ENCODE measurements at places on chromosomes 12 and 14.

- no peak for DNase-seq
Measured at GRCh38 chr14:99707420-99707819, 23.3 kb downstream of the CYP46A1 start.

- DNase-seq, result no peak
Measured at GRCh38 chr12:97404543-97404942, 58.1 kb upstream of the RMST start.

DNA sequence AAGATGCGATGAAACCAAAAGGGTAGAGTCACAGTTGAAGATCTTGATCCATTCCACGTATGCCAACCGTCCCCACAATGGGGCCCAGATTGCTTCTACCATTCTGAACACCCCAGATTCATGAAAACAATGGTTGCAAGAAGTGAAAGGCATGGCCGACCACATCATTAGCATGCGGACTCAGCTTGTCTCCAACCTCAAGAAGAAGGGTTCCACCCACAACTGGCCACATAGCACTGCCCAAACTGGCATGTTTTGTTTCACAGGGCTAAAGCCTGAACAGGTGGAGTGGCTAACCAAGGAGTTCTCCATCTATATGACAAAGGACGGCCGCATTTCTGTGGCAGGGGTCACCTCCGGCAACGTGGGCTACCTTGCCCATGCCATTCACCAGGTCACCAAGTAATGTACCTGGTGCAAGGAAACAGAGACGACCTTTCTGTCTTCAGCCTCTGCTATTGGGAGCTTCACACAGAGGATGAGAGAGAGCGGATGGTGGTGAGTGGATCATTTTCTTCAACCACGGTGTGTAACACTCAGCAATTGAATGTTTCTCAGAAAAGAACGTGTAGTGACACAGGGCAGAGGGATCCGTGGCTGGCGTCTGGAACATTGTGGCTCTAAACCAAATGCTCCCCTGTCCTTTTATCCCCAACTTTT is 26.8 kb upstream of the CLEC2D start:
- no peak for DNase-seq

DNA sequence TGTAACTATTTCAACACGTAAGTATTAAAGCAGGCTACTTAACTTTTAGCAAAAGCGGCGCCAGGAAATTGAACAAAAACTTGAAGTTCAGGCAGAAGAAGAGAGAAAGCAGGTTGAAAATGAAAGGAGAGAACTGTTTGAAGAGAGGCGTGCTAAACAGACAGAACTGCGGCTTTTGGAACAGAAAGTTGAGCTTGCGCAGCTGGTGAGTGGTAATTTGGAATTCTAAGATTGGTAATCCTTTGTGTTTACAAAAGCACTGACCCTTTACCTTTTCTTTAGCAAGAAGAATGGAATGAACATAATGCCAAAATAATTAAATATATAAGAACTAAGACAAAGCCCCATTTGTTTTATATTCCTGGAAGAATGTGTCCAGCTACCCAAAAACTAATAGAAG is 4.0 kb downstream of the PNN start:
- no peak for DNase-seq

- DNase-seq, result no peak
Measured at GRCh38 chr12:19070341-19070740, 59.2 kb upstream of the PLEKHA5 start.

DNA sequence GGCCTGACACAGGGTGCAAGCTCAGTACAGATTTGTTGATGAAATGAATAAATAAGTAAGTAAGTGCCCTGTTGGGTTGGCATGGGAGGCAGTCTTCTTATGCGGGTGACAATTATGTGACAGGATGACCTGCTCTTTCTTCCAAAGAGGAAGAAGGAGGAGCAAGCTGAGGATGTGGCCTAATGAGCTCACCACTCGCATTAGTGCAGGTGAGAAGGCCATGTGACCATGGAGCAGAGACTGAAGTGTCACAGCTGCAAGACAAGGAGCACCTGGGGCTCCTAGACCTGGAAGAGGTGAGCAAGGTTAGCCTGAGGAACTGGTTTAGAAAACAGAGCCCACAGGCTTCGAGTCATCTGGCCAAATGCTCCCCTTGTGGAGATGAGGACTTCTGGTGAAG is 34.9 kb downstream of the LRTM2 start:
- DNase-seq, result no peak

- DNase-seq, result no peak
Measured at GRCh38 chr12:2302711-2303580, 250.2 kb downstream of the CACNA1C start.

DNA sequence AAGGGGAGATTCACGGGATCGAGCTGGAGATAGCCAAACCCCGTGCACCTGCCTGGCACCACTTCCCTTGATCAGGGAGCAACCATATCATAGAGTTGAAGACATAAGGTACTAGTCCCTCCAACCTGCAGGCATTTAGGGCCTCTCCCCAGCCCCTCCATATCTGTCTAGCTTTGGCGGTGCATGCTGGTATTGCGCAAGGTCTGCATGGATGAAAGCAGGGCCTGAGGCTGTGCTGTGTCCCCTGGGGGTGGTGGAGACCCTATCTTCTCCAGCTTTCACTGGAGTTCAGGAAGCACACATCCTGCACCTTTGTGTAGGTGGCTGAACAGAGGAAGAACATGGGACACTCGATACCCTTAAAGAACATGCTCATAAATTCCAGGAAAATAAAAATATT is 46.9 kb downstream of the KCTD10 start:
- no peak for DNase-seq

DNA sequence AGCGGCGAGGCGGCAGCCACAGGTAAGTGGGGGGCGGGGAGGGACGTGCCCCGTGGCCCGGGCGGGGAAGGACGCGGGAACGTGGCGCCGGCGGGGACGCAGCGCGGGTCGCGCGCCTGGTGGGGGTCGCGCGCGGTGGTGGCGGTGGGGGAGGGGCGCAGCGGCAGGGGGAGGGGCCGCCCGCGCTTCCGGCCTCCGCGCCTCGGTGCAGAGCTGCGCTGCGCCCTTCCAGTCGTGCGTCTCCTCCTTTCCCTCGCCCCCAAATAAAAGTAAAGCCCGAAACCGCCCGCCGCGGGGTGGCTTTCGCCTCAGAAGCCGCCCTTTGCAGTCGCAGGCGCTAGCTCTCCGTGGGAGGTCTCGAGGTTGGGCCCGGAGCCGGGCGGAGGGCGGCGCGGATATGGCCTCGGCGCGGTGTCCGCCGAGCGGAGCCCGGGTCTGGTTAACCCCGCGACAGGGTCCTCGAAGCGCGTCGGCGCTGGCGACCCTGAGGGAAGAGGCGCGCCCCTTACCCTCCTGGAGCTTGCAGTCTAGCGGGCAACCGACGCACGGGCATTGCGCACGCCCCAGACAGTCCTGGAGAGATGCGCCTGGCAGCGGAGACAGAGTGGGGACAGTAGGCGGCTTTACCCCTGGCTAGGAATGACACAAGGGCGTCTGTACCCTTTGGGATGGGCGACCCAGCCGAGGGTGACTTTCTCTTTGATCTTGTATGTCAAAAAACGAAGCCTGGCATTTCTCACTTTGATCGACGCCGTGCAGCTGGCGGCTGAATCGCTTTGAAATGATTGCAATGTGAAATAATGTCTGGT is 589 bp downstream of the ATF1 start:
- peak; percentile 62 for DNase-seq

DNA sequence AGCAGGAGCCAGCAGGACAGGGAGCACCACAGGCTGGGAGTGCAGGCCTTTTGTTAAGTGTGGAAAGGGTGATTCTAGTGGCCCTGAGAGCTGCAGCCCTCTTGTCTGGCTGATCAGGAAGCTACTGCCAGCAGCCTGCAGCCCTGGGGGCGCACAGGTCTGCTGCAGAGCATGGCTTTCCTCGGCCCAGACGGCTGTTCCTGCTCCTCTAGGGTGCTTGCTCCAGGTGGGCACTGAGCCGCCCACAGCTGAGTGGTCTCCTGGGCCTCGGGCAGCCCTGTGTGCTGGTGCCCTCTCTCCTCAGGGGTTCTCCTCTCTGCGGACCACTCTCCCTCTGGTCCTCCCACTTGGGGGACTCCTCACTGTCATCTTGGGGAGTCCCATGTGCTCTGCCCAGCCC is 18.9 kb downstream of the CCDC88C start:
- no peak for DNase-seq

DNA sequence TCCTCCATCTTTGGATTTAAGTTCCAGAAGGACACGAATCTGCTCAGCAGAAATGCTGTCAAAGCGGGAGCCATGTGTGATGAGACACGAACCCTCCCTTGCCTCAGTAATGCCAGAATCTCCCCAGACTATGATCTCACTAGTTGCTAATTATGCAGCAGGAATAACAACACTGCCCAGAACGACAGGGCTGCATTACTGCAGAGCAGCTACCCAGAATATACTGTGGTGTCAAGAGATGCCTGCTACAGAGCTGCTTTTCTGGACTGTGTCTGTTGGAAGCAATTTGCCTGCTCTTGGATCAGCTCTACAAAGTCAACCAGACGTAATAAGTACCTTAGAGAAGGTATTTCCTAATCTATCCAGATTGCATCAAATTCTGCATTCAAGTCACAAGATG is 5.5 kb downstream of the CSRNP2 start:
- DNase-seq, result no peak

DNA sequence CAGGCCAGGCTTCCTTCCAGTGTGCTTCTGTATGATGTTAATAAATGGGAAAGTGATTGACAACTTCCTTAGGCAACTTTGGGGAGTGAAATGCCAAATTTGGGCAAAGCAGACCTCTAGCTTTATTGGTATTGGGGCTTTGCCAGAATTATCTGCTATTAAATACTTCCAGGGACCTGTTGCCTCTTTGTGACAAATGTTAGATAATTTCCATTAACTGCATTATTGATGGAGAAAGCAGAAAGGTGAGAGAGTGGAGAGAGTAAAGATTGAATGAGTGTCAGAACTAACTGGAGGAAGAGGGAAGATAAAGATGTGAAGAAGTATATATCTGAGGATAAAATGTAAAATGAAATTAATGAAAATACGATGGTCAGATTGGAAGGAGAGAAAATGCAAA is 94.5 kb downstream of the CACNA1C start:
- no peak for DNase-seq

DNA sequence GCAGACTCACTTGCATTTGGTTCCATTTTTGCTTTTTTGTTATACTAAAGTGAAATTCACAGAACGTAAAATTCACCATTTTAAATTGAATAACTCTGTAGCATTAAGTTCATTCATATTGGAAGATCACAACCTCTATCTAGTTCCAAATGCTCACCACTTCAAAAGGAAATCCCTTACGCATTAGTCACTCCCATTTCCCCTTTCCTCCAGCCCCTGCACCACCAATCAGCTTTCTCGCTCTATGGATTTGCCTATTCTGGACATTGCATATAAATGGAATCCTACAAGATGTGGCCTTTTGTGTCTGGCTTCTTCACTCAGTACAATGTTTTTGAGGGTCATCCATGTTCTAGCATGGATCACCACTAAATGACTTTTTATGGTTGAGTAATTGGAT is 294.5 kb downstream of the KSR2 start:
- no peak for DNase-seq

DNA sequence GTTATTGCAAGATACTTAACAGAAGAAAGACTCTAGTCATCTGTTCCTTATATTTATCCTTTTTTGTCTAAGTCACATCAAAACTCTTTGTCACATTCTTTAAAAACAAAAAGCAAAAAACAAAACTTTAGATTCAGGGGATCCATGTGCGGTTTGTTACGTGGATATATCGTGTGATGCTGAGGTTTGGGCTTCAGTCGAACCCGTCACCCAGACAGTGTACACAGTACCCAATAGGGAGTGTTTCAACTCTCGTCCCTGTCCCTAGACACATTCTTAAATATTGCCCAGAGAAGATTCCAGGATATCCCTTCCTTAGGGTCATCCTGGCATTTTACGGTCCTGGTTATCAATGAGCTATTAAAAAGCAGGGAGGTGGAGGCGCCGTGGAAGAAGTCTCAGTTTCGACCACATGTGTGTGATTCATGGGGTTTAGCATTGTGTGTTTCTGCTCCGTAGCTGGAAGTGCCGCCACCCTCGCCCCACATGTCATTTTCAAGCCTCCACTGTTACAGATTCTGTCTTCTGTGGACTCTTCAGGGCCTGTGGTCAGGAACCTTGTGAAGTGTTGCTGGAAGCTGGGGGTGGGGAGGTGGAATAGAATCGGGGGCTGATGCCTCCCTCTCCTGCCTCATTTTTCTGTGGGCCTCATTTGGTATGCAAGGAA is 19.9 kb downstream of the CCND2 start:
- DNase-seq, result peak; percentile 28

DNA sequence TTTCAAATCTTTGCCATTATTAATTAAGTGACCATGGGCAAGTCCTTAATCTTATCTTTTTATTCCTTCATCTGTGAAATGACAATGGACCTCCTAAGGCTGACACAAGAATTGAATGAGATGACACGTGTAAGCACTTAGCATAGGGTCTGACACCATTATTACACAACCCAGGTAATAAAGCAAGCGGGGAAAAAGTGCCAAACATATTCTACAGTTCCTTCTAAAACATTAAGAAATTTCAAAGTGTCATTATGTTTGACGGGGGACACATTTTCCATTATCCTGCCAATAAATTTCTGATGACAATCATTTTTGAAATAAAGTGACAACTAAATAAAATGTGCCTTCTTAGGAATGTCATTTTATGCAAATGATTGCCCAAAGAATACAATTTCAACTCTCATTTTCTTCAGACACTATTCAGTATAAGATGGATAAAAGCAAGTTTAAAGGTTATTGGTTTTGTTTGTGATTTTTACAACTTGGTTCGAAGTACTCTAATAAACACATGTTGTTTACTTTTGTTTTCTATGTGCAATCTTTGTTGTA is 3.0 kb downstream of the ANKS1B start:
- no peak for DNase-seq

GRCh38 chr12:88309546-88309945 is 167.4 kb downstream of the TMTC3 start:
- DNase-seq, result no peak

DNA sequence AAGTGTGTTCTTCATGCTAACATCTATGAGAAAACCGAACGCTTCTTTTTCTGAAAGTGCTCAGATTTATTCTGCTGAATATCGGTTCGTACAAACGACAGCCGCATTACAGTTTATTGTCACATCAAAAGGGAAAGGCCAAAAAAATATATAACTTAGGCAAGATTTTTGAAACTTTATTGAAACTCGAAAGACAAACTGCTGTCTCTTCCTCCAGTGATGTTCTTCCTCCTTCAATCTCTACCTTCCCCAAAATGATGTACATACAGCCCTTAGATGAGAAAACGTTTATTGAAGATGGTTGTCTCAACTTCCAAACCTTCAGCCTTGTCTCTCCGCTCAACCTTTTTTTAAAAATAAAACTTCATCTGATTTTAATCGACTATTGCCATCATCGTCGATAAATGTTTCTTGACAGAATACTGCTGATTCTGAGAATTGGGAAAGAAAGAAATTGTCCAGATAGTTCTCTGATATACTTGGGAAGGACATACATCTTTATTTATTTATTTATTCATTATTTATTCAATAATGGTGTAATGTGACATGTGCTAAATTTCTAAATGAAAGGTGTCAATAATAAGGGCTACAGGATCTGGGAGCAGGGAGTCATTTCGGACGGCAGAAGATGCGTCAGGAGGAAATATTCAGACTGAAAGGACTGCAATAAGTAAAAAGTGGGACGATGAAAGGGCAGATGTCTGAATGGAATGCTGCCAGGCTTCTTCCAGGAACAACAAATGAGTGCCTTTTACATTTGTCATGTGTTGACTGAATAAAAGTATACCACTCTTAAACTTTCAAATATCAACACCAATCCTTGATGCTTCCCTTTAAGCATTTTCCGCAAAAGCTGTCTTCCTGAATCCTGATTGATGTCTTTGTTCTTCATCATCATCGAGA is 817 bp upstream of the MDM1 start:
- DNase-seq, result no peak

All from activated CD4-positive, alpha-beta T cell treated with anti-CD3 and anti-CD28 coated beads, Interleukin-2, amount 10 ng/mL, durations not matched to agents 7 days and 5 days (primary cell).